ENCODE measurements at places on chromosomes 16 and 17.

- DNase-seq = peak; percentile 70
These were observed 9.0 kb upstream of the SPATA32 start for GRCh38 chr17:45270828-45271418.

GRCh38 chr17:29918922-29919856 is 10.8 kb downstream of the SSH2 start:
- no peak for DNase-seq

DNA sequence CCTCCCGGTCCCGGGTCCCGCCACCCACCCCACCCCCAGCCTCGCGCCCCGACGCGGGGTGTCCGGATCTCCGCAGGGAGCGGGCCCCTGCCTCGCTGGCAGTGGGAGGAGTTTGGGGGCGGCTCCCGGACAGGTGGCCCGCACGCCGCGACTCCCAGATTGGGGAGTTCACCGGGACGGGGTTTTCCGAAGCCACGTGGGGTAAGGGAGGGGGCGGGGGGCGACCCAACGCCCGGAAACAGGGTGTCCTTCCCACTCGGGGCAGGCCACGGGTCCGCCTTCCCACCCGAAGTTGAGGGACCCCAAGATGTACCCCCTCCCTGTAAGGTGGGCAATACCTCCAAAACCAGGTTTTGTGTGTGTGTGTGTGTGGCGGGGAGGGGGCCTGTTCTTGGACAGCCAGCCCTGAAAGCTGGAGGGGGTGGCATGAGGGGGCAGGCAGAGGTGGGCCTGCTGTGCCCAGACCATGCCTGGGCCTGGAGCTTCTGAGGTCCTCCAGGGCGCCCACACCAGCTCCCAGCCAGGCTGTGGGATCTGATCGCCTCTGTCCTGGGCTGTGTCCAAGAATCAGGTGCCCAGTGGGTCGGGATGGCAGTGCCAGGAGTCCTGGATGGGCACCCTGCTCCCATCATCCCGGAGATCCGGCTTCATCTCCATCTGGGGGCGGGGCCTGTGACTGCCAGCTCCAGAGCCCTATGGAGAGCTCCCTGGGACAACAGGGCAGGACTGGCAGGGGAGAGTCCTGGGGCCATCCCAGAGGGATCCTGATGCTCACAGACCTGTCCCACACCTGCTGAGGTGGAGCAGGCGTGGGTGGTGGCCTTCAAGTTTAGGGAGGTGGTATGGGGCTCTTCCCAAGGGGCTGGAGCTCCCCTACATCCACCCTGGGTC is 767 bp downstream of the SYNGR2 start:
- peak; percentile 74 for DNase-seq

GRCh38 chr17:78655251-78655940 is 78.2 kb upstream of the DNAH17 start:
- no peak for DNase-seq

DNA sequence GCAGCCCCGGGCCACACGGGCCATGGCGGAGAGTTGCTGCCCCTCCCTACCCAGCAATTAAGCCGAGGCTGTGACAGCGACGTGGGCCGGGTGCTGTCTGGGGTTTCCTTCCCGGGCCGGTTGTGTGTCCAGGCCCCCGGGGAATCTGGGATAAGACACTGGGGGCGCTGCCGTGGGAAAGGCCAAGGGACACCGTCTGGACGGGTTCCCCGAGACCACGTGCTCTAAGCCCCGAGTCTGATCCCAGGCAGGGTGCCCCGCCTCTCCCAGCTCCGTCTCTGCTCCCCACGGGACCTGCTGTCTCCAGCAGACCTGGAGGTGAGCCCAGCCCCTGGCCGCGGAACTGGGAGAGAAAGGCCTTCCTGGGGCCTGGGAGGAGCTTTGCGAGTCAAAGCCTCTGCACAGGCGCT is 92.2 kb downstream of the IRX3 start:
- DNase-seq = no peak

- DNase-seq = no peak
These were observed 54.8 kb downstream of the PIMREG start for GRCh38 chr17:6498901-6499540.

- DNase-seq = no peak
These were observed 16.5 kb downstream of the TSPOAP1 start for GRCh38 chr17:58312021-58312630.

DNA sequence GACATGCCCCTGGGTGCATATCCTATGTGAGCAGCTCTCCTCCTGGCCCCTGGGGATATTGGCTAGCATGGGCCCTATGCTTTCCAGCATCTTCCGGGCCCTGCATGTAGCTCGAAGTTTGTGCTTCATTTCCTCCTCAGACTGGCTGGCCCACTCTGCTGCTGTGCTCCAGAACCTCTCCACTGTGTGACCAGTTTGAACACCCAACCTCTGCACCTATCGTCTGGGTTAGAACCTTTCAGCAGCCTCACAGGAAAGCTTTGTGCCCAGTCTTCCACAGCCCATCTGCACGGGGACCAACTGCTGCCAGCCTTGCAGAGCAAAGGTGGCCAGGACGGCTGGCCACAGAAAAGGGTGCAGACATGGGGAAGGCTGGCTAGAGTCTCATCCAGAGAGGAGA is 10.2 kb upstream of the CLEC18B start:
- no peak for DNase-seq

DNA sequence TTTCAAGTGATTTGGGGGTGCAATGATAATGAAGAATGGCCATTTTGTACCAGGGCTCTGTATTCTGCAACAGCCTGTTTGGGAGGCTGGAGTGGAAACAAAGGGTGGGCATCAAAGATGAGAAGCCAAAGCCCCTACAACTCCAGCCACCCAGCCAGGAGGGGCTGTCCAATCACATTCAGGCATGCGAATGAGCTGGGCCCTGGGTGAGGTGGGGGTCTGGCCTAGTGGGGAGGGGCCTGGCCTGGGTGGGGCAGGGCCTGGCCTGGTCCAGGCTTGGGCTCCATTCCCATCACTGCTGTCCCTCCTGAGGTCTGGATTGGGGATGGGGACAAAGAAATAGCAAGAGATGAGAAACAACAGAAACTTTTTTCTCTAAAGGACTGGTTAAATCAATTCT is 6.4 kb downstream of the AOC3 start:
- no peak for DNase-seq

DNA sequence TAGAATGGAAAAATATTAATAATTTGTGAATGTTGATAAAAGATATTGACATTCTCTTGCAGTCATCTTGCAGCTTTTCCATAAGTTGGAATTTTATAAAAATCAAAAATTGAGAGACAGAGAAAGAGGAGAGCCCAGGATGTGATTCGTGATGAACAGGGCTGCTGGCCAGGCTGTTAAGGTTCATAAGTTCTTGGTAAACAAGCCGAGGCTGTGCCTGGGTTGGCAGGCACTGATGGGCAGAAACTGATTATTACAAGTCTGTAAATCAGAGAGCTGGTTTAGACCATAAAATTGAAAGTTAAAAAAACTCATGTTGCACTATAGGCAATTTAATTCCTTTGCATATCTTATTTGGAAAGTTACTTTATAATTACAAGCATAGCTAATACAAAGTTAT is 533.7 kb downstream of the HAPSTR1 start:
- DNase-seq = no peak

GRCh38 chr17:76550712-76551615 is 11.1 kb downstream of the PRCD start:
- DNase-seq = no peak

GRCh38 chr16:89334461-89334860 is 117.0 kb downstream of the ZNF778 start:
- DNase-seq = no peak

GRCh38 chr16:56630134-56630533 is 2.3 kb upstream of the MT1M start:
- no peak for DNase-seq

DNA sequence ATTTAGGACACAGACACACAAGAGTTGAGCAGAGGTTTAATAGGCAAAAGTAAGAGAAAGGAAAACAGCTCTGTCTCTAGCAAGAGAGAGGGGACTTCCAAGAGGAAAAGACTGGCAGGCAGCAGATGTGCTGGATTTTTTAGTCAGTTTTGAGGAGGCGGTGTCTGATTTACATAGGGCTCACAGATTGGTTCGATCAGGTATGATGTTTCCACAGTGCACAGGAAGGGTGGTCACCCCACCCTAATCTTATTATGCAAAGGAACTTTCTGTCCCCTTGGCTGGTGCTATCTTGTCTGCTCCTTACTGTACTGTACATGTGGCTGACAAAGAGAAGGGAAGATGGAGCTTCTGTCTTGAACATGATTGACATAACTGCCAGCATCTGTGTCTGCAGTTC is 25.3 kb downstream of the BFAR start:
- no peak for DNase-seq

- DNase-seq = no peak
These were observed 188.1 kb upstream of the ZNF469 start for GRCh38 chr16:88194397-88195268.

DNA sequence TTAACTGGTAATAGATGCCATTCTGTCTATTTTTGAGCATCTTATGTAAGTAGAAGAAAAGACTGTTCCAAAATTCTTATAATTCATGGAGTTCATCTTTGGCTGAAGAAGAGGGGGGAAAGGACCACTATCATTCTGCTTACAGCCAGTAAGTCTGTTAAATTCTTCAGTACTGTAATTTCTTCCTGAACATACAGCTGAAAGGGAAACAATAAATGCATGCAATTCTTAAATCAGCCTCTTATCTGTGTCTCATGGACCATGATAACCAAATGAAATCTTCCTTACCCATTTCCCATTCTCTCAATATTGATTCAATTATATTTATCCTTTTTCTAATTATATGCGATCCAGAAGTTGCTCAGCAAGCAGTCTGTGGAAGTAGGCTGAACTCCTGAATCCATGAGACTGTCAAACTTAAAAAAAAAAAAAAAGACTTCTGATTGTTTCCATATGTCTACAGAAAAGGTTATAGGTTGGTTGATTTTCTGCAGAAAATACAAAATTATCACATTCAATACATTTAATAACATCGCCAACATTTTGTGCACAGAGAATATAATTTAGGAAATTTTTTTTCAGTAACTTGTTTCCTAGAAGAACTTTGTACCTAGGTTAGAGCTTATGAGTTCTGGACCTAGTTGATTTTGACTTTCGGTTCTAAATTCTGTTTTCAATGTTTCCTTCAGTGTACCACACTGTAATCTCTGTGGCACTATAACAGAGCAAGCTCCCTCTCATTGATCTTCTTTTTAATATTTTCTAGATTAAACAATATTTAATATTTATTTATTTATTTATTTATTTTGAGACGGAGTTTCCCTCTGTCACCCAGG is 1.2 kb upstream of the ABCA9 start:
- DNase-seq = no peak

DNA sequence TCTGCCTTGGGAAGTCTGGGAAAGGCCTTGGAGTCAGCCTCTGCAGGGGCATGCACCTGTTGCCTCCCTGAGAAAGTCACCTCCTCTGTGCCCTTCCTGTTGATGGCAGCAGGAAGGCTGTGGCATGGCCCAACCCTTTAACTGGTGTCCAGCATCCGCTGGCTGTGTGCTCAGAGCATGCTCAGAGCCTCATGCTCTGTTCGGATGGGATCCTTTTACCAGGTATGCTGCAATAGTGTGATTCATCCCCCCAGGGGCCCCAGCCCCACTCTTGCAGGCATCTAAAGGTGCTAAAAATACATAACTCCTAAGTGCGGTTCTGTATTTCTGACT is 24.9 kb downstream of the KLHL36 start:
- DNase-seq = no peak

- peak; percentile 72 for DNase-seq
These were observed 972 bp downstream of the RSAD1 start for GRCh38 chr17:50479522-50480141.

GRCh38 chr16:47511882-47512281 is 50.8 kb downstream of the PHKB start:
- no peak for DNase-seq

DNA sequence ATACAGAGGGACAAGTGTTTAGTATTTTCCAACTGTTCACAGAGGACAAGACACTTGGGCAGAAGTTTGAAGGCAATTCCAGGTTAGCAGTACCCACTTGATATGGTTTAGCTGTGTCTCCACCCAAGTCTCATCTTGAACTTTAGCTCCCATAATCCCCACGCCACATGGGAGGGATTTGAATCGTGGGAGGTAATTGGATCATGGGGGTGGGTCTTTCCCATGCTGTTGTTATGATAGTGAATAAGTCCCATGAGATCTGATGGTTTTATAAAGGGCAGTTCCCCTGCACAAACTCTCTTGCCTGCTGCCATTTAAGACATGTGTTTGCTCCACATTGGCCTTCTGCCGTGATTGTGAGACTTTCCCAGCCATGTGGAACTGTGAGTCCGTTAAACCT is 668.9 kb downstream of the MAF start:
- no peak for DNase-seq

GRCh38 chr17:40500190-40500589 is 1.2 kb downstream of the TNS4 start:
- DNase-seq = no peak

- DNase-seq = no peak
These were observed 92.3 kb downstream of the PITPNC1 start for GRCh38 chr17:67469208-67469980.

- DNase-seq = no peak
These were observed 38.5 kb upstream of the SLC5A11 start for GRCh38 chr16:24807301-24807700.

- no peak for DNase-seq
These were observed 303.3 kb downstream of the IRF8 start for GRCh38 chr16:86202267-86202666.

- DNase-seq = no peak
These were observed 25.6 kb downstream of the ITGB3 start for GRCh38 chr17:47279062-47279801.

DNA sequence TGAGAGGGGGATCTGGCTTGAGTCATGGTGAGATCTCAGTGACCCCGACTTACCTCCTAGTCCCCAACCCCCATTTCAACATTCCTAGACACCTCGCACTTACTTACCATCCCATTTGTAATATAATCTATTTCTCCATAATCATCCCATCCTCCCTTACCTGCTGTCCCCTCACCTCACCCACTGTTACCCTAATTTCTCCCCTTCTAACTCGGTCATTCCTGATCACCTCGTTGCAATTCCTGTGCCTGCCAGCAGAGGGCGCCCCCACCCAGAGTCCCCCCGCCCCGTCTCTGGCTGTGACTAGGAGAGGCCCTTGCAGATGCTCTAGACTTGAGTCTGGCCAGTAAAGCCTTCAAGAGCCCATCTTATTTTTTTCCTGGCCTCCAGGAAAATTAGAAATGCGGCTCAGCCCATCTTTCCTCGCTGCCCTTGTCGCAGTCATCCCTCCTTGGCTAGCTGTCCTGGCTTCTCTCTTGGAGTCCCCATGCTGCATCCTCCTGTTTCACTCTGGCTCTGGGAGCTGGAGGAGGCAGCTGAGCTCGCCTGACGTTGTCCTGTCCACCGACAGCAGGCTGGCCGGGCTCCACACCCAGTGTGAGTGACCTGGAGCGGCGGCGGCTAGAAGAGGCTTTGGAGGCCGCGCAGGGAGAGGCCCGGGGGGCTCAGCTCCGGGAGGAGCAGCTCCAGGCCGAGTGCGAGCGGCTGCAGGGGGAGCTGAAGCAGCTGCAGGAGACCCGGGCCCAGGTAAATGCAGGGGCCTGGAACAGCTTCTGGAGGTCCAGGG is 5.0 kb downstream of the TBKBP1 start:
- DNase-seq = peak; percentile 91

DNA sequence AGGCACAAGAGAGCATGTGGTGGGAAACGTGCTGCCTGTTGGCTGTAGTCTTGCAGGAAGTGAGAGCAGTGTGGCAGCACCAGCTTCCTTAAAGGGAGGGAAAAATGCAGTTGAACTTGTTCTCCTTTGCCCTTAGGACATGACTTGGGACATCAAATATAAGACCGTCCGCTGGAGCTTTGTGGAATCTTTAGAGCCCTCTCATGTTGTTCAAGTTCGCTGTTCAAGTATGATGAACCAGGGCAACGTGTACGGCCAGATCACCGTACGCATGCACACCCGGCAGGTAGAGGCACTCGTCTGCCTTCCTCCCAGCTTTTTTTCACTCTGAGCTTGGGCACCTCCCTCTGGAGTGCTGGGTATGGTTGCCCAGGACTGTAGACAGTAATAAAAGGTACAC is 23.3 kb downstream of the GPR179 start:
- DNase-seq = no peak

Measured in stimulated activated CD4-positive, alpha-beta T cell treated with anti-CD3 and anti-CD28 coated beads, Interleukin-2, amount 100 ng/mL, for 24 hours (primary cell).